ENCODE measurements at places on chromosomes 3 and 15.

DNA sequence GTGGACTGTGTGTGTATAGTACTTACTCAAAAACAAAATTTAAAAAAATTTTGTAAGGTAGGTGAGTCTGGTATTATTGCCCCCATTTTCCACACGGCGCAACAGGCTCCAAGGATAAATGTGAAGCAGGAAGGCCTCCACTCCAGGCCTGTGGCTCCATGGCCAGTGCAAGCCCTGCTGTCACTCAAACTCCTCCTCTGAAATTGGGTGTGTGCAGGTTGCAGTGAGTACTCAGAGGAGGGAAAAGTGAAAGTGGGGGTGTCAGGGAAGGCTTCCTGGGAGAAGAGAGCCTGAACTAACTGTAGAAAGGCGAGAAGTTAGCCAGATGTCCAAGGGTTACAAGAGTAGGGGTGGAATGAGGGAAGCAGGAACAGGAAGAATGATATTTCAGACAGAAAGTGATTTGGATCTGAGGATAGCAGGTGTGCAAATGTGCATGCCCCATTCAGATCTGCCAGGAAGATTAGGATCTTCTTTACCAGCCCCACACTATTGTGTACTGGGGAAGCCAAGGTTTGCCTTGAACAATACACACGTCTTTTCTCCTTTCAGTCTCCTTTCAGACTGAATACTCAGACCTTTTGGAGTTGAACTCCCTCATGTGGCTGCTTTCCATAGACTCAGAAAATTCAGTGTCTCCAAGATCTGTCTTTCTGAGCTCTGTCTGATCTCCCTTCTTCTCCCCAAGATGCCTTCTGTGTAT lies 48.7 kb upstream of the RYK start:
- no peak for DNase-seq

- no peak for DNase-seq
These were observed 228.0 kb downstream of the UACA start for GRCh38 chr15:70535071-70535954.

DNA sequence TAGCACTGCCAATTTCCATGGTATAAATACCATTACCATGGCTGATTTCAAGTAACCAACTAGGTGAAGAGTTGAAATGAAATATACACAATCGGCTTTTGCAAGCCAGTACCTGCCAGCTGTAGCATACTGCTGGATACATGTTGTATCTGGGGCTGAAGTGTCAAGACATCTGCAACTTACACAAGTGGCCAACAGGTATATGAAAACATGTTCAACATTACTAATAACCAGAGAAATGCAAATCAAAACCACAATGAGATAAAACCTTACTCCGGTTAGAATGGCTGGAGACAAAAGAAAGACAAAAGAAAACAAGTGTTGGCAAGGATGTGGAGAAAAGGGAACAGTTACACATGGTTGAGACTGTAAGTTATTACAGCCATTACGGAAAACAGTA lies 11.6 kb downstream of the ATOSA start:
- no peak for DNase-seq

DNA sequence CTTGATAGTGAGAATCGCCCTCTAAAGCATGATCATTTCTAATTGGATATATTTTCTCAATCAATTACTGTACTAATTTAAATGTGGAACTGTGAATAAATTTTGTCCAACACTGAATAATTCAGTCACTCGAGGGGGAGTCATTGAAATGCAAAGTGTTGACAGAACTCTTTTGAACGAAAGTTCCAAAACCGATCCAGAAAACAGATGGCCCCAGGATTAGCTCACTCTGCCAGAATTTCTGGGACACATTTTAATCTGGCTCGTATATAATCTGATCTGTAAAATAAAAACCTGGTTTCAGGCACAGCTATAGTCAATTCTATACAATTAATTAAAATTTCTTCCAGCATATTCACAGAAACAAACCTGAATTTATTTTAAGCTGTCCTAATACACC lies 580.4 kb downstream of the ROBO1 start:
- DNase-seq = no peak

DNA sequence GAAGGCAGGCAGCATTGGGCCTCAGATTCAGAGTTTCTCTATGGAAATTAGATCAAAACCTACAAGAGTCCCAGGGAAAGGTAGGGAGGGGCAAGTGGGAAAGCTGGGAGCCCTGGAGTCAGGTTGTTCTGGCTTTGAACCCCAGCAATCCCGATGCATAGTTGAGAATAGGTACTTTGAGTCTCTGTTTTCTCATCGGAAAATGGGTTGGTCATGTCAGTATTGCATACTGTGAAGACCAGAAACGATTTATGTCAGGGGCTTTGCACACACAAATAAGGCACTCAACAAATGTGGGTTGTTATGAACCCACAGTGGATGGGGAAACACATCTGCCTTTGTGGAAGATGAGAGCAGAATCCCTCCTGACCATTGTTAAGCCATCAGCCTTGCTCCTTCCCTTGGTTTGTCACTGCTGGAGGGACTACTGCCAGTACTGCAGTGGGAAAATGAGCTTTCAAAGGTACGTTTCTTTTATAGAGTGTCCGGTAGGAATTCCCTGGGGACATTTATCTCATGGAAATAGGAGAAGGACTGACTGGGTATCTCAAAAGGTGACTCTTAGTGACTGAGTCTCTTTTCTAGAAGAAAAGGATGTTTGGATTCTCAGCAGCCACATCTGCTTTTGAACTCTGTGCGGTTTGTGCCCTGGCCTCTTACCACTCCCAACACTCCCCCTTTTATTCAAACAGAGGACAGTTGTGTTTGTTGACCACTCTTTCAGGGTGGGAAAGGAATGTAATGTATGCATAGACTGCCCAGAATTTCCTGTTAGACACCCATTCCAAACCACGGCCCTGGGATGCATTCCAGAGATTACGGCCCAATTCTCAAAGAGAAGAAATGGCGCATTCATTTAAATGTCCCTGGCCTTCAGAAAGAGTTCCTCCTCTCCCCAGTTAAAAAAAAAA lies 54.6 kb upstream of the VILL start:
- DNase-seq = no peak

GRCh38 chr15:30865257-30865656 lies 38.5 kb upstream of the FAN1 start:
- DNase-seq = no peak

- DNase-seq = no peak
These were observed 204.6 kb upstream of the NR2F2 start for GRCh38 chr15:96125721-96126415.
